ENCODE measurements at places on chromosomes 2 and 18. TPM values are rescaled to one million over a fixed set of nuclear protein-coding genes. Genes with fewer than 3 reads are reported as not detected.

Gene LYPD6B
- total RNA-seq: 0.91 TPM

Gene CCDC74B
- 6.0 TPM for total RNA-seq

Gene DSG1
- 0.27 TPM for total RNA-seq

DNA sequence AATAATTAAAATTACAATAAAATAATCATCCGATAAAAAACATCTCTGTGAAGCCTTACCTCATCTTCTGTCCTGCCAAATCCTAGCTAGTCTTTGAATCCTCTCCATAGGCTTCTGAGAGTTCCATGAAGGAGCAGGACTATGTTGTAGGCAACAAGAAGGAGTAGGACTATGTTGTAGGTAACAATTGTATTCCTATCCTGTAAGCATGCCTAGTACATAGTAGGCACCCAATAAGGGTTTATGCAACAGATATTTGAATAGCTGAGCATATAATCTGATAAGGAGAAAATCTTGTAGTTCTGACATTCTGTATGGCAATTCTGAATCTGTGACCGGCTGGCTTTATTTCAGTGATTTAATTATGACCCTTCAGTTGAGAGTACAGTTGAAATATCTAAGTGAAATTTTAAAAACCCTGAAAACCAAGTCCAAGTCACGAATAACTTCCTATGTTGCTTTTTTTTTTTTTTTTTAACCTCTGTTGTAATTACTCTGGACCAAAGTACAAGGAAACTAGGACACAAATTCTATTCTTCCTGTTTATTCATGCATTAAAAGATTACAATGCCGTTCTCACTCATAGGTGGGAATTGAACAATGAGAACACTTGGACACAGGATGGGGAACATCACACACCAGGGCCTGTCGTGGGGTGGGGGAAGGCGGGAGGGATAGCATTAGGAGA is 27.8 kb downstream of the VWA3B start:
- DNase-seq: no peak

DNA sequence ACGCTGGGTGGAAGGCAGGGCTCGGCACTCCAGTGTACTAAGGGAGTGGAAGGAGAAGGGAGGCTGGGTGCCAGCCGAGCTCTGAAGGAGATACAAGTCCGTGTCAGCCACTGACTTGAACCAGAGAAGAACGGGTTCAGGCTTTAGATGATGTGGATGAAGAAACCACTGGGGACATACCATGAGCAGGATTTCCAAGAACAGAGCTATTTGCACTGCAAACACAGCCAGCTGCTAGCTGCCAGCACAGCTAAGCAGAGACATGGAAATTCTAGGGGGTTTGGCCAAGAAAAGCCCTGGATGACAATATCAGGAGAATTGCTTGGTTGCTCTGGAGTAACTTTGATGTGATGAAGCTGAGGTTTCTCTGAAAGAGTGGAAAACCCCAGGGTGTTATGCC is 5.2 kb downstream of the CD207 start:
- DNase-seq: no peak

DNA sequence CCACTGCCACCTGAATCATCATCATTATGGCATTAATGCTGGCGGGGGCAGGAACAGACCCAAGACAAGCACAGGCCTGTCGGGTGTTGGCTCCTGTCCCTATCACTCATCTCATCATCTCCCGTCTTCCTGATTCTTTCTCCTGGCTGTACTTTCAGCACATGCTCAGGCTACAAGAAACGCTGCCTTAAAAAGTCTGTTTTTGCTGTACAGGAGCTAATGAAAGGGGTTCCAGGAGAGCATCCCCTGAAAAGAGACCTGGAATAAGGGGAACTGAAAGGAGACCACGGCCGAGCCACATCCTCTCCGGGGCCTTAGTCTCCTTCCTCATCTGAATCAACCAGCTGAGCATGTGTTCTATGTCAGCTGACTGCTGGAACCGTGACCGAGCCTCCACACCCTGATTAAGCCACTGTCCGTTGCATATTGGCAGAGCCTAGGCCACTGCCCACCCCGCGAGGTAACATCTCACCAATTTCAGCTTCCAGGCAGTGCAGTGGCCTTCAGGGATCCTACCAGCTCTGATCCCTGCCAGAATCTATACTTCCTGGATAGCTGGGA is 62.6 kb downstream of the DNMT3A start:
- peak; percentile 54 for DNase-seq

DNA sequence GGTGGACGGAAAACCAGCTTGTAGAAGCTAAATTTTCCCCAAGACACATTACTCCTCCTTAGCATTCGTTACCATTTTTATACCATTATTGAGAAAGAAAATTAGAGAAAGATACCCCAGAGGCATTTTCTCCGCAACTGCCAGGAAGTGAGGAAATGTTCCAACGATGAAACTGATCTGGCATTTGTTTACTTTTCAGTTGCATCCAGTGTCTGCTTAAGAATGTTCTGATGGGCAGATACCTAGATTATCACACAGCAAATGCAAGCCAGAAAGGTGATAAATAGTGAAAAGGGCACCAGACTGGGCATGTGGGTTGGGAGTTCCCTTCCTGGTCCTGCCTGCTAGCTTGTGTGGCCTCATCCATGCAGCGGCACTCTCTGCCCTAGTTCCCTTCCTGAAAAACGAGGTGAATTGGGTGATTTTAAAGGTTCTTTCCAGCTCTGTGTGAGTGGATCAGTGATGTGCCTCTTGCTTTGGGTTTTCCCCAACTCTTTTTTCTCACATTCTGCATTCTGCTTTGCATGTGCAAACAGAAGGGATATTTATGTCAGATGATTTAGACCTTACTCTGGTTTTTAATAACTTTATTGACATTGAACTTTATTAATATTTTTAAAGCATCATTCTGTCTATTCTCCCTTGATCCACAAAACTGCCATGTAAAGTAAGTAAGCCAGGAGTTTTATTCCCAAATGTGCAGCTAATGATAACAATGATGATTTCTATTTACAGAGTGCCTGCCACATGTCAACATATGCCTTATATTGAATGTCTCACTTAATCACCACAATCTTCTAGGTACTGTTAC is 139.6 kb downstream of the INSIG2 start:
- no peak for DNase-seq

DNA sequence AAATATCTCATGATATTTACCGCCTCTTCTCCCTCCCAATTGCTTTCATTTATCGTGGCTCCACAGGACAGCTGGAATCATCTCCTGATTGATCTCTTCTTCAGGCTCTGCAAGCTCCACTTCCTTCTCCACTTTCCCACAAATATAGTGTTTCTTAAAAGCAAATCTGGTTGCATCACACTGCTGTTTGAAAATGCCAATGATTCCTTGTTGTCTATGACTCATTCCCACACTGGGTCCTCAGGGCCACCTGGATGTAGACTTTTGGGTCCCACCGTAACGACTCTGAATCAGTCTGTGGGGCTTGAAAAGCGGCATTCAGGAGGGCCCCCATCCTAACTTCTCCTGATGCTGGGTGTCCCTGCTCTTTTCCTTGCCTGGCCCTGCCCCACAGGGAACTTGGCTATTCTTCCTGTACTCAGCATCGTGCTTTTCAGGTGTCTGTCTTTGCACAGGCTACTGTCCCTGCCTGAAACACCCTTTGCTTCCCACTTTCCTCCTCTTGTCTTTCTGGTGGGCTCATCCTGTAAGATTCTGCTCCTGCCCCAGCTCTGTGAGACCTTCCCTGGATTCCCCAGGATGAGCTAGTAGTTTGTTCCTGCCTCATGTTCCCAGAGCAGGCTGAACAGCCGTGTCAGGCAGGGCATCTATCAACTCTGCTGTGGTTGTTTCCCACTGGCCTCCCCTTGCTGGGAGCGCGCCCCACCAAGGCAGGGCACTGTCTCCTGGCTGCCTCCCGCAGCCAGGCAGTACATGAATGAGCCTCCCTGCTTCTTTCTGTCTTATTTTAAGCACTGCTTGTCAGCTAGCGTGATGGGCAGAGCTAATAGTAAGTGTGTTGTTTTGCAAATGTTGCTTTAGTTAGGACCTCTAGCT is 111.9 kb downstream of the KCTD1 start:
- DNase-seq: no peak

DNA sequence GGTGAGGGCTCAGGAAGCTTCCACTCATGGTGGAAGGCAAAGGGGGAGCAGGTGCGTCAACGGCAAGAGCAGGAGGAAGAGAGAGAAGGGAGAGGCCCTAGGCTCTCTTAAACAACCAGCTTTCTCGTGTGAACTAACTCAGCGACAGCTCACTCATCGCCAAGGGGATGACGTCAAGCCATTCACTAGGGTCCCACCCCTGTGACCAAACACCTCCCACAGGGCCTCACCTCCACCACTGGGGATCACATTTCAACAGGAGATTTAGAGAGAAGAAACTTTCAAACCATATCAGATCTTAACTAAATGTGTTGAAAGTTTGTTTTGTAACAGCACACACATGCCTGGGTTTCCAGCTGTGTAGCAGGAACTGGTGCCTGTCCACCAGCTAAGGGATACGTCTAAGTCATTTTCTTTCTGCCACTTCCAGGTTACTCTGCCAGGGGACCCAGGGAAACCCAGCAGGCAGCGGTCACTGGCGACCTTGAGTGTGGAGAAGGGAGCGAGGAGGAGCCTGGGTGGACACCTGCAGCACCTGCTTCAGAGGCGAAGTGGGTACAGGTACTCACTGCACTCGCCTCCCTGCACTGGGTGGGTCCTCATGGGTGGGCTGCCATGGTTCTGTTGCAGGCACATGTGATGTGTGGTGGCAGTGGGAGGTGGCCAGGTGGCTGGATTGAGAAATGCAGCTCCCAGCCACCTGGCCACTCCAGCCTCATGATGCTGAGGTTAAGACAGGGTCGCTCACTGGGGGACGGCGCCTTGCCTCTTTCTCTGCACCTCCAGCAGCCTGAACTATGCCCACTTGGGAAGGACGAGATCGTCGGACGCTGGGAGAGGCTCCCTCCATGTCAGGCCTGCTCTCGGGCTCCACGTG is 8.4 kb upstream of the GPC1 start:
- no peak for DNase-seq

- no peak for DNase-seq
These were observed 11.3 kb downstream of the NPAS2 start for GRCh38 chr2:100831158-100831750.

DNA sequence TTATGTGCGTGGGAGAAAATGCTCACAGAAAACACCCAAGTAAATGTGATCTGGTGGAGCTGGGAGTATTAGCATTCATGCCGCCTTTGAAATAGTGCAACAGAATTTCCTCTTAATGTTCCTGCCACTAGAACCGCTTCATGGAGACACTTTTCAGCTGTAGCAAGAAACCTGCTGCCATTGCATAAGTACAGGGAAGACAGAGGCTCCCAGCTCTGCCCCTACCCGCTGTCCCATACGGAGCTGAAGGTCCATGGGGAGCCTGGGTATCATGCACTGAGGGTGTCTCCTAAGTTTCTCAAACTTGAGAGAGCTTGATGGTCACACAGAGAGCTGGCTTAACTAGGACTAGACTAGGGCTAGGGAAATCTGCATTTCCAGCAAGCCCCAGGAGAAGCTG is 49.6 kb downstream of the CRIM1 start:
- DNase-seq: no peak

DNA sequence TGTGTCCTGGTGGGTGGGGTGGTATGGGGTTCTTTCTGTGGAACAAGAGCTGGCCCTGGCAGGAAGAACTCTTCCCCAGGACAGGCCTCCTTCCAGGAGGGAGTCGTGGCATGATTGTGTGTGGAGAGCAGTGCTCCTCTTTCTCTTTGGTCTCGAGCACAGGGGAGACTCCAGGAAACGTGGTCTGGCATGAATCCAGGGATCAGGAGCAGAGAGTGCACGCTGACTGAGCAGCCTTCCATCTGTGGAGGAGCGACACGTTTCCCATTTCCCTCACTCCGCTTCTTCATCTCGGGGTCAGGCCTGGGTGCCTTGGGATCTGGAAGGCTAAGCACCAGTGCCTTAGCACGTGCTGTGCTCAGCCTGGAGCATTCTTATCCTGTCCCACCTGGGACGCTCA is 132.0 kb upstream of the HDAC4 start:
- no peak for DNase-seq

DNA sequence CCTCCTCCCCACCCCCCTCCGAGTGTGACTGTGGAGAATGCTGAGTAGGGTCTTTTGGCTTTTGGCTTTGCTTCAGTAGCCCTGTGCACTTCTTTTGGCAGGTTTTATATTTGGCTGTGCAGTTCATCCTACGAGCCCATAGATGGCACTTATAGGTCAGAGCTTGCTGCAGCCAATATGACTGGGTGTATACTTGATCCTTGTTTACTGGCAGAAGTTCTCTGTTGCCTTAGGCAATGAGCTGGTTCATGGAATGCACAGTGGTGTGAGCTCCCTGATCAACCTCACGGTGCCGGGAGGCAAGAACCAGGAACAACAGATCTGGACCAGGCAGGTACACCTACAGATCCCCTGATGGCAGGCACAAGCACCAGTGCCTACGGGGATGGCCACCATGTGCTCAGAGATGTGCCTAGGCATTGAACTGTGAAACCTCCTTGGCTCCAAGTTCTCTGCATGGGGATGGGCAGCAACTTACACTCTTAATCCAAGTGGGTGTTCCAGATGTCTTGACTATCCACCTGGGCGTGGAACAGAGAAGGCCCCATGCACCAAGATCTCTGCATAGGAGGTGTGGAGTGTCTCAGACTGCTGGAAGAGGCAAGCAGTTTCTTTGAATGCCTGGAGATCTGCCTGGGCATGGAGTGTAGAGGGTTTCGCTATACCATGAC is 190.4 kb downstream of the KIAA1328 start:
- no peak for DNase-seq

DNA sequence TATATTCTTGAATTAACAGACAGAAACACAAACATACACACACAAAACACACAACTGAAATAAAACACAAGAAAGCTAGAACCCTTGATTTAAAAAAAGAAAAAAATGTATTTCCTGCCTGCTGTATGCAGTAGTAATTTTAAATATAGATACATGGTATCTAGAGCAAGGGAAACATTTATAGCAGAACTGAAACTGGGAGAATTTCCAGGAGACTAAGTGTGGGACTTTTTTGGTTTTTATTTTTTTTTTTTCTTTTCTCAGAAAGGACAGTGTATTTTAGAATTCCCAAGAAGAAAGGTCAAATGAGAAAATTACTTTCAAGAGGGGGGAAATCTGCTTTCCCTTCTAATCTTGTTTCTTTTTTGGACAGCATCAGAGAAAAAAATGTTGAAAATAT is 558.9 kb upstream of the PKDCC start:
- no peak for DNase-seq

DNA sequence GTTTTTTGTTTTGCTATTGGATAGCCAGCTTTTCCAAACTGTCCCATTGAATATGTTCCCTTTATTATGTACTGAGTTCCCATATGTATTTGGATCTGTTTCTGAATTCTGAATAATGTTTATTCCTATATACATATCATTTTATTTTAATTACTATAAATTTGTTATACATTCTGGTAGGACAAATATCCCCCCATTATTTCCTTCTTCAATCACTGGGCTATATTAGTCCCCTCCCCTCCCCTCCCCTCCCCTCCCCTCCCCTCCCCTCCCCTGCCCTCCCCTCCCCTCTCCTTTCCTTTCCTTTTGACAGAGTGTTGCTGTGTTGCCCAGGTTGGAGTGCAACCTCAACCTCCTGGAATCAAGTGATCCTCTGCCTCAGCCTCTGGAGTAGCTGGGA is 26.3 kb downstream of the RAB3GAP1 start:
- DNase-seq: no peak

- no peak for DNase-seq
These were observed 218.9 kb downstream of the NDUFA10 start for GRCh38 chr2:239806276-239806675.

Measured in cerebellum (tissue), 4 donors.